ELR (cell line): ENCODE measurements at places on chromosomes 4 and X.

GRCh38 chr4:63218856-63219255 is 1190.4 kb downstream of the TECRL start:
- DNase-seq = no peak

DNA sequence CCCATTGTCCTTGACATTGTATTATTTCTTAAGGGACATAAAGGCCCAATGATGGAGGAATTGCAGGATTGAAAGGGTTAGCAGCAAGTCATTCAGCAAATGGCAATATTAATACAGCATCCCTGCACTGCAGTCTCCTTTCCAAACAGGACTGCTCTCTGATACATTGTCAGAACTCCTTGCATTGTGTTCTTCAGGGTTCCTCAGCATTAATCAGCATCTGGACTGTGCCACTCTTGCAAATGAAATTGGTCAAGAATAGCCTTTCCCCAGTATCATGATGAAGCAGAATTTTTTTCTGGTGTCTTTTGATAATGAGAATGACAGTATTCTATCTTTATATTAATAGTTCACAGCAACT is 272.6 kb upstream of the HAND2 start:
- DNase-seq = no peak

DNA sequence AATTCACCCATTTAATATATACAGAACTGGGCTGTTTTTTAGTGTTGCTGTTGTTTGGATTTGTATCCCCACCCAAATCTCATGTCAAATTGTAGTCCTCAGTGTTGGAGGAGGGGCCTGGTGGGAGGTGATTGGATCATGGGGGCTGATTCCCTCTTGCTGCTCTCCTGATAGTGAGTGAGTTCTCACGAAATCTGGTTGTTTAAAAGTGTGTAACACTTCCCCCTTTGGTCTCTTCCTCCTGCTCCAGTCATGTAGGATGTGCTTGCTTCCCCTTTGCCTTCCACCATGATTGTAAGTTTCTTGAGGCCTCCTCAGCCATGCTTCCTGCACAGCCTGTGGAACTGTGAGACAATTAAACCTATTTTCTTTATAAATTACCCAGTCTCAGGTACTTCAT is 141.6 kb upstream of the AADAT start:
- DNase-seq = no peak

DNA sequence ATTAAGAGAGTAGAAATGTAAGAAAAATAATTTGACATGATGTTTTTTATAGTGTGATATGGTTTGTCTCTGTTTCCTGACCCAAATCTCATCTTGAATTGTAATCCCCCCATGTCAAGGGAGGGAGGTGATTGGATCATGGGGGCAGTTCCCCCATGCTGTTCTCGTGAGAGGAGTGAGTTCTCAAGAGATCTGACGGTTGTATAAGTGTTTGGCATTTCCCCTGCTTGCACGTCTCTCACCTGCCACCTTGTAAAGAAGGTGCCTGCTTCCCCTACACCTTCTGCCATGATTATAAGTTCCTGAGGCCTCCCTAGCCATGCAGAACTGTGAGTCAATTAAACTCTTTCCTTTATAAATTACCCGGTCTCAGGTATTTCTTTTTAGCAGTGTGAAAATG is 34.8 kb upstream of the EXOC1L start:
- DNase-seq = no peak

DNA sequence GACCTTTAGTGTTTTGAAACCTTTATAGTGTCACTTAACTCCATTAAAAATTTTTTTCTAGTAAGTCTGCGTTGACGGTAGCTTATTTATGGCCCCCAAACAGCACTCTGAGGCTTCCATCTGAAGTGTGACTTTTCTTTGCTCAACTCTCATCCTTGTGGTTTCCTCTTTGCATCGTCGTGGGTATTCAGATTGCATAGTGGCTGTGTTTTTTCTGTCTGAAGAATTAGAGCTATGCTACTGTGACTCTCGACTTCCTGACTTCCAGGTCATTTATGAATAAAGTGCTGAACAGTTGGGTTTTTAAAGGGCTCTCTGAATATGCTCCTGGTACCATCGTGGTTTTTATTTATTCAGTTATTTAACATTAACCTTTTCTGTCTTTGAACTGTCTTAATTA is 44.9 kb downstream of the JADE1 start:
- DNase-seq = peak; percentile 3

GRCh38 chrX:15814771-15815365 is 24.6 kb downstream of the ZRSR2 start:
- no peak for DNase-seq

DNA sequence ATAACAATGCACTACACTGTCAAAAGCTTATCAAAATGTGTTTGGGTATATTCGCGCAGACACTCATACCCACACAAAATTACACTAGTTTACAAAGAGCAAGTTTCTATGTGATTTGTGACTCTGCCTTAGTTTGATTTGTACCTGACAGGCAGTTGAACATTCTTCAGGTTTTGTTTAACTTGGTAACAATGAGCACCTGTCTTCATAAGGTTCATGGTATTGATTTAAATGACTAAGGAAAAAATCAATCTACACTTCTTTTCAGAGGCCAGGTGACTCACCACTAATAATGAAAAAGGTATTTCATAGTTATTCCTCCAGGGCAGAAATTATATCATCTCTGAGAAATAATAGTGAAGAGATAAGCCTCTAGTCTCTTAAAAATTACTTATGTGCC is 1114.6 kb upstream of the AGA start:
- peak; percentile 32 for DNase-seq

GRCh38 chrX:1322393-1322792 is 14.2 kb upstream of the IL3RA start:
- DNase-seq = peak; percentile 40
